ENCODE measurements at places on chromosomes 5 and 9.

DNA sequence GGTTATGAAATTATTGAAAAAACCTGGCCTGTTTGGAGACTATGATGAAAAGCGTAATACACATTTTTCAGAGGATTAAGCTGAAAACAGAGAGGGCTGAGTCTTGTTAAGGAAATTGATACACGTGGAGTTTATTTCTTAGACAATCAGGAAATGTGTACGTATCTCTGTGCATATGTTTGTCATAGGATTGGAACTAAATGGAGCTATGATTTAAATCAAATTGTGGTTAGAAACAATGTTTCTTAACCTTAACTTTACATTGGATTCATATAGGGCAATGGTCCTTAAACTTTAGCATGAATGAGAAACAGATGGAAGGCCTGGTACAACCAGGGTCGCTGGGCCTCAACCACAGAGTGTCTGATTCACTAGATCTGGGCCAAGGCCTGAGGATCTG is 451.6 kb downstream of the CDH18 start:
- DNase-seq: no peak

- no peak for DNase-seq
These were observed 50.6 kb downstream of the ALDH1A1 start for GRCh38 chr9:72902268-72902667.

DNA sequence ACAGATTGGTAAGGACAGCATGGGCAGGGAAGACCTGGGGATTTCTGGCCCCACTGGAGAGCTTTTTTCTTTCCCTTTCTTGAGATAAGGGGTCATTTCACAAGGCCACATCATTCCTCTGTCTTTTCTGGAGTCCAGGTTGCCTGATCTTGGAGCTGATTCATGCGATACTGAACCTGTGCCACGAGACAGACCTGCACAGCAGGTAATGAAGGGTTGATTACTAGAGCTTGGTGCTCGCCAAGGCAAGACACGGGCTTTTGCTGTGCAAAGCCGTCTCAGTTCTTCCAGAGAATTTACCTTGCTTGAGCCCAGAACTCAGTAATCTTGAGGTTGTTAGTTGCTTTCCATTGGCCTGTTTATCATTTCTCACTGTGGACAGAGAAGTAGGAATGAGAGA is 39.2 kb downstream of the NUP188 start:
- DNase-seq: no peak

GRCh38 chr5:107282061-107282460 is 388.7 kb downstream of the EFNA5 start:
- no peak for DNase-seq

GRCh38 chr9:20863945-20864344 is 167.5 kb downstream of the HACD4 start:
- no peak for DNase-seq

- no peak for DNase-seq
These were observed 135.0 kb downstream of the OXCT1 start for GRCh38 chr5:41735213-41735612.

GRCh38 chr5:97547999-97548738 is 365.1 kb upstream of the RIOK2 start:
- no peak for DNase-seq

DNA sequence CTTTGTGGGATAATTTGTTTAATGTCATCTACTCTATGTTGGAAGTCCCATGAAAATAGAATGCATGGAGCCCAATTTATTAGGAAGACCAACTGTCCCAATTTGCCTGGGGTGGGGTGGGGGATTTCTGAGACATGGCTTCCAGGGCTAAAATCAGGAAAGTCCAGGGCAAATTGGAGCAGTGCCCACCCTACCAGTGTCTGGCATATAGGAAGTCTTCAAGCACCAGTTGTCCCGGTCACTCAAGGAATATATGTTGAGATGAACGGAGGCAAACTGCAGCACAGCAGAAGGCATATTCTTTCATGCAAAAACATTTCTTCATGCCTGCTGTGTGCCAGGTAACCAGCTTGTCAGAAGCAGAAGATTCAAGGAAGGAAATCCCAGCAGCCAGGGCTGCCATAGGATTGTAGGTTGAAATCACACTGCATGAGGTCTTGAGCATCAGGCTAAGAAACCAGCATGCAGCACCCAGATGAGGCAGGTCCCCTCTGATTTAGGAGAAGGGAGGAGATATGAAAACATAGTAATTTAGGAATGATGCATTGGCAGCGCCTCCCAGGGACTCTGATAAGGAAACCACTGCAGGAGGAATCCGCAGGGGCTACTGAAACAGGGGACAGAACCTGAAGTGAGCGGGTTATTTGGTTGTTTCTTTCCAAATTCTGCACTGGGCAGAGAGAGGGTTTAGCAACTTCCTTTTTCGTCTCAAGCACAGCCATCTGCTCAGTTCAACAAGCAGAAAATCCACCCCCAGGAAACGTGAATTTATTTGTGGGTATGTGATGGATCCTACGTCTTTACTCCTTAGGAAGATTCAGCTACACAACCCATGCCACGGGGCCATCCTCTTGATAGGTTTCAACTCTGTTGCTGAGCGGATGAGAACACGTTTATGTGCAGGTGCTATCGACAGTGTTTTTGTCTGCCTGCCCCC is 112.6 kb upstream of the CPEB4 start:
- no peak for DNase-seq

DNA sequence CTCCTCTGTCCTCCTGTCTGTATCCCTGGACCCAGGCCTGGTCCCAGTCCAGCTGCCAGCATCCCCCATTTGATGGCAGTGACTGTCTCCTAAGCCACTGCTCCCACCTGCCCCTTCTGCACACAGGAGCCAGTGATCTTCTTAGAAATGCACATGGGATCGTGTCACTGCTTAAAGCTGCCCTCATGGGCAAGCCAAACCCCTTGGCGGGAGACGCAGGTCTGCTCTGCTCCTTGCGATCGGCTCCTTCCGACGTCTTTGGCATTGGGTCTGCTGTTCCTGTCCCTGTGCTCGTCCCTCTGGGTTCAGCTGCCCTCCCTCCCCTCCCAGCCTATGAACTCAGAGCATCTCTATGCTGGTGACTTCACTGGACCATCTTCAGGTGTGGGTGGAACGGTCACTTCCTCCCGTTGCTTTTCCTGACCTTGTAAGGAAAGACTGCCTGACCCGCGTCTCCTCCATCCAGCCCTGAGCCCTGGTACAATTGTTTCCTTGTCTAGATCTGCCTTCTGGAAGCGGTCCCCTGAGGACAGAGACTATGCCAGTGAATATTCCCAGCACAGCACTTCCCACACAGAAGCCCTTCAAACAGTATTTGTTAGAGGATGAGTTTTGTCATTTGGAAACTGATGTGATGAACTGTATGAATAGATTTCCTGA is 116.5 kb downstream of the ZNF354C start:
- no peak for DNase-seq

DNA sequence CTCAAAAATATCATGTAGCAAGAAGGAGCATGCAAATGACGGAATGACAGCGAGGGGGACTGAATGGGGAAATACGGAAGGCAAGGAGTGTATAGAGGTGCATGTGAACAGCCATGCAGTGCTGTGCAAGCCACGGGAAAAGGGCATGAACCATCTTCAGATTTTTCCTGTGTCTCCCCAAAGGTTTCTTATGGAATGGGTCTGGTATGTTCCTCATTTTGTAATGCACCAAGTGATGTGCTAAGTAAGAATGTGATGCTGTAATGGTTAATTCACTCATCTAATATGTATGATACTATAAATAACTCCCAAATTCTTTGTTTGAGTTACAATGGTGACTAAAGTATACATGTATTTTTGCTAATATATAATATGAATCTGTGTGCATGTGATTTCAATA is 99.0 kb upstream of the DAB2 start:
- no peak for DNase-seq

GRCh38 chr5:76813982-76814562 is 4.8 kb upstream of the F2RL1 start:
- DNase-seq: no peak

GRCh38 chr5:115800108-115800507 is 16.4 kb downstream of the CDO1 start:
- no peak for DNase-seq
